Activated CD8-positive, alpha-beta T cell treated with anti-CD3 and anti-CD28 coated beads for 36 hours (primary cell): ENCODE measurements at places on chromosomes 11 and 22. TPM values are rescaled to one million over a fixed set of nuclear protein-coding genes. Genes with fewer than 3 reads are reported as not detected.
A peak's percentile ranks its signal among the peaks of the same experiment; 100 is the strongest.

GGT5 gene
- not detected for total RNA-seq

VPREB3 gene
- total RNA-seq: not detected

HPS5 gene
- total RNA-seq: 16.0 TPM

OR2AG1 gene
- total RNA-seq: not detected

KIRREL3 gene
- not detected for total RNA-seq

RTN4RL2 gene
- total RNA-seq: 0.23 TPM

DNA sequence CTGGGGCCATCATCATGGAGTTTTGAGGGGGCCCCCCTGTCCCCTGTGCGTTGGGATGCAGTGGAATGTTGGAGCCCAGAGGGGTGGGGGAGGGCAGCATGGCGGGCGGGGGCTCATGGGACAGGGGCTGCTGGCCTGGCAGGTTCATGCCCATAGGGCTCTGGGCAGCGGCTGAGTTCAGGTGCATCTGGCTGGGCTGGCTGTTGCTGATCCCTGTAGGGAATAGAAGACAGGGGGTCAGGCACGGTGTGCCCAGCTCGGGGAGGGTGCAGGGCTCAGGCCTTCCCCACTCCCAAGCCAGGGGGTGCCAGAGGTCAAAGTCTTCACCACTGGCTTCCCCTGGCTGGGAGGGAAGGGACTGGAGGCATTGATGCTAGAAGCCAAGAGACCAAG, 15.6 kb downstream of the CXCR5 start:
- no peak overlapping the region for H3K27ac ChIP-seq
- no peak overlapping the region for H3K4me3 ChIP-seq
- H3K27me3 ChIP-seq: no peaks in the 10 kb centered on the region
- H3K4me1 ChIP-seq: peaks cover 46% of the 10 kb centered on the region
- H3K36me3 ChIP-seq: peaks cover 19% of the 10 kb centered on the region
- no peak for DNase-seq

DNA sequence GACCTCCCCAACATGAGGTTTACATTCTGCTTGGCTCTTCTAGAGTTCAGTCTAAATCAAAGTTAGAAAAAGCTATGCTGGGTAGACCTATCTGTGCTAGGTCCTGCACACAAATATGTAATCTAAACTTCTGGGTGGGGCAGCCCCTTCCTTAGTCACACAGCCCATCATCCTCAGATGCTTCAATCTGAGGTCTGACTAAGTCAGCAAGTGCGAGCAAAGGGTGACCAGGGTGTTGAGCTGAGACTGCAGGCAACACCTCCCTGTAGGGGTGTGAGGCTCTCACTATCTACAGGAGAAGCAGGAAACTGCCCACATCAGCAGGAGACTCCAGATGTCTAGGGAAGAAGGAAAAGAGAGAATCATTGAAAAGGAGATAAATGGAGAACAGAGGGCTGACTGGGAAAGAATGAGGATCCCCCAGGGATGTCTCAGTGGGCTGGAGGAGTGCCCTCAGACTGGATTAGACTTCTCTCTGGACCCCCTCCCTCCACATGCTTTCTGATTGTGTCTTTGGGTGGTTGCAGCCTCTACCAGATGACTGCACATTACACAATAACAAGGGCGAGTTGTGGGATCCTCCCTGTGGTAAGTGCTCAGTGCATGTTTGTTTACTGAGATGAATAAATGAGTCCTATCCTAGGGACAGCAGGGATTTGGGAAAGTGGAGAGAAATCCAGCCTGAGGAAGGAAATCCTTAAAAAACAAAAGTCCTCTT, 266.2 kb upstream of the PLET1 start:
- H3K4me3 ChIP-seq: no peak overlapping the region
- no peaks in the 10 kb centered on the region for H3K36me3 ChIP-seq
- peak; percentile 37 for DNase-seq
- H3K4me1 ChIP-seq: peaks cover 3% of the 10 kb centered on the region

DNA sequence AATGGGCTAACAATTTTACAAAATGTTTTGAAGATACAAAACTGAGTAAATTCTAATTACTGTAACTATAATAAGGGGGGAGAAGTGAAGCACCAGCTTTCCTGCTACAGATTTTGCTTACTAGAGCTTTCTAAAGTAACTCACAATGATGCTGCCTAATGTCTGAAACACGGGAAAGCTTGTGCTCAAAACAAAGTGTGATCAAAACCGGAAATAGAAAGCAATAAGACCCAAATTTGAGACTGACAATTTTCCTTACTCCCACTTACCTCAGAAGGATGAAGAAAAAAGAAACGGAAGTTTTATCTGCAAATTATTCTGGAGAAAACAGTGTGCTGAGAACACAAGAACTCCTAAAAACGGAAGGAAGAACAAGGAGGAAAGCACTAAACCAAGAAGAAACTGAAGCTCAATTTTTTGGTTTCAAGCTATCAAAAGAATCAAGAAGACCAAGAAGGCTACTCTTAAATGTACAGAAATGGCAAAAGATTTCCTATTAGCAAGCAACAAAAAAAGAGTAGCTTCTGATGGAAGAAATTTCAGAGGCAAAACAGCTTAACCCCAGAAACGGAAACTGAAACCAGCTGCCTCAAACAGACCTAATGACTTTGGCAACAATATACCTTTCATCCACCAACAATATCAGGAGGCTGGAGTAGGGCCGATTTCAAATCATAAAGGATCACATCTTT, 33.4 kb downstream of the AMBRA1 start:
- DNase-seq: peak; percentile 43
- H3K36me3 ChIP-seq: peaks cover 1% of the 10 kb centered on the region
- peak overlapping the region; percentile 76 for H3K4me3 ChIP-seq
- peak overlapping the region; percentile 90 for H3K27ac ChIP-seq
- H3K4me1 ChIP-seq: peaks cover 62% of the 10 kb centered on the region

DNA sequence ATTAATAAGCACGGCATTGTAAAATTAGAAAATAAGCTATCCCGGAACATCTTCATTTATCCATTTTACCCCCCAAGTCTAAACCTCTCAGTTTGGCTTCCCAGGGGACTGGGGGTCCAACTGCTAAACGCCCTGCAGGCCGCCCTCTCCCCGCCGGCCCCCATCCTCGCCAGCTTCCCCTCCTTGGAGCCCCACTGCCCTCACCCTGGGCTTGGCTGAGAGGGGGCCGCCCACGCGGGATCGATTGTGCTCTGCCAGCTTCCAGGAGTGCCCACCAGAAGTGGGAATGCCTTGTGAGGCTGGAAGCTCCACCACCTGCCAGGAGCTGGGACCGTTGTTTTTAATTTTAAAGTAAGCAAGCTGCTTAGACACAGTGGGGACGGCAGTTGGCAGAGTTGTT, 353.5 kb downstream of the TBC1D22A start:
- DNase-seq: no peak
- peaks cover 5% of the 10 kb centered on the region for H3K36me3 ChIP-seq

GRCh38 chr11:94855666-94856065, 87.5 kb downstream of the AMOTL1 start:
- H3K27ac ChIP-seq: no peak overlapping the region
- no peaks in the 10 kb centered on the region for H3K27me3 ChIP-seq
- no peaks in the 10 kb centered on the region for H3K36me3 ChIP-seq
- no peak overlapping the region for H3K4me3 ChIP-seq

DNA sequence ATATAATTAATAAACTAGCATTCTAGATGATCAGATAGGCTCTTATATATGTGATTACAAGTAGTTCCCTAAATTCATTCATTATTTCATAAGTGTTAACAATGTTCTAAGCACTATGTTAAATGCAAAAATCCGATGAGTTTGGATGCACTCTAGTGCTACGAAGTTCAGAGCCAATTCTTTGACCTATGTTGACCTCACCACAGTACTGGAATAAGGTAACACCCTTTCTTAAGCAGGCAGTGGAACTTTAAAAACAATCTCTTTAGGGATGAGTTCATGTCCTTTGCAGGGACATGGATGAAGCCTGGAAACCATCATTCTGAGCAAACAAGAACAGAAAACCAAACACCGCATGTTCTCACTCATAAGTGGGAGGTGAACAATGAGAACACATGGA, 68.3 kb upstream of the UCP3 start:
- no peak overlapping the region for H3K4me3 ChIP-seq
- peaks cover 33% of the 10 kb centered on the region for H3K36me3 ChIP-seq
- no peak for DNase-seq
- no peaks in the 10 kb centered on the region for H3K4me1 ChIP-seq

DNA sequence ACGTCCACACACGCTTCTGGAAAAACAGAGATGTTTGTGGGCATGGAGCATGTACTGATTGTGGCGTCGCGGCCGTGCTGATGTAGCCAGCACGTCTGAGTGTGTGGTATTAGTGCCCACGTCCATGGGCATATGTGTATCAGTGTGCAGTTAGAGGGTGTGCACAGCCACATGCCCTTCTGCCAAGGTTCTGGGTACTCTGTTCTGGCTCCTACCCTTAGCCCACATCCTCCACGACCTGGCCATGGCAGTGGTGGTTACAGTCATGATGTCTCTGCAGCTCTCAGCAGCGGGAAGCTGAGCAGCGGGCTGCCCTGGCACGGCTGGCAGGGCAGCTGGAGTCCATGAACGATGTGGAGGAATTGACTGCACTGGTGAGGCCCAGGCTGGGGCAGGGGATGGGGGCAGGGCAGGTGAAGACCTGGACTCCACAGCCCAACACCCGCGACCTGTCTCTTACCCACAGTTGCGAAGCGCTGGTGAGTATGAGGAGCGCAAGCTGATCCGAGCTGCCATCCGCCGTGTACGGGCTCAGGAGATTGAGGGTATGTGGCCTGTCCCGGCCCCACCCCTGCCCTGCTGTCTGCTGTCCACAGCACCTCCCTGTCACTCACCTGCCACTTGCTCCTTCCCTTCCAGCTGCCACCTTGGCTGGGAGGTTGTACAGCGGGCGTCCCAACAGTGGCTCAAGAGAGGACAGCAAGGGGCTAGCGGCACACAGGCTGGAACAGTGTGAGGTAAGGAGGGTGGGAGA, 7.3 kb downstream of the SMTN start:
- peaks cover 4% of the 10 kb centered on the region for H3K4me1 ChIP-seq
- peaks cover 2% of the 10 kb centered on the region for H3K36me3 ChIP-seq
- H3K27ac ChIP-seq: no peak overlapping the region
- no peaks in the 10 kb centered on the region for H3K27me3 ChIP-seq

DNA sequence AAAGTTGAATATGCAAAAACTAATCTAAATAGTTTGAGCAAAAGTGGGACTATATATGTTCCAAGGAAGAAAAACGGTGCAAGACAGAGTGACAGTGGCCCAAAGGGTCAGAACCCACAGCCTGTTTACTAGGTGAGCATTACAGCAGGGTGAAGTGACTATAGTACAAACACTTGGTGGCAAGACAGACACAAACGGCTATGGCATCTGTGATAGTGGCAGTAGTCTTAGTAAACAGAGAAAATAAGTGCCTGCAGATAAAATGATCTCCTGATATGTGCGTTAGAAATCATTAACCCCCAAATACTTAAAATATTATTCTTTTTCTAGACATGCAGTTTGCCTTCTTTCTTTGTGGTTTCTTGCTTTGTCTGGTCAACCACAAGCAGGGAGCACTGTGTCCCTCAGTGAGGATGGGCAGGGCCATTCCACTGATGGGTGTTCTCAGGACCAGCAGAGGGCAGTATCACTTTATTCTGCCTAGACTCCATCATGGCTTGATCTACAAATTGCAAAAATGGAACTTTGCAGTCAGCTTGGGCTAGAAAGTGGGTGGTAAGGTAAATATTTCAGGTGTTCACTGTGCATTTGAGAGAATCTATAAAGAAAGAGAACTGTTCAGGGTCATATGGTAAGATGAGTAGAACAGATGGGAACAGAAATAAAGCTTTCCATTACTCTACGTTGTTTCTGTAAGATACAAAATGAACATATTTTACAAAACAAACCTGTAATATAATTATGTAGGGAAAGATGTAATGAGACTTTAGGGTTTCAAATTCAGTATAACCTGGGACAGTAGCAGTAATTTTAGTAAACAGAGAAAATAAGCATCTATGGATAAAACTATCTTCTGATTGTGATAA, 198.2 kb downstream of the SWAP70 start:
- H3K36me3 ChIP-seq: no peaks in the 10 kb centered on the region
- peak; percentile 70 for DNase-seq
- no peak overlapping the region for H3K4me3 ChIP-seq

GRCh38 chr11:128686745-128687177, 7.1 kb upstream of the FLI1 start:
- H3K27me3 ChIP-seq: peaks cover 37% of the 10 kb centered on the region
- H3K4me3 ChIP-seq: peak overlapping the region; percentile 74
- no peak overlapping the region for H3K27ac ChIP-seq

GRCh38 chr11:58958500-58958899, 19.2 kb downstream of the GLYATL1 start:
- H3K36me3 ChIP-seq: no peaks in the 10 kb centered on the region
- H3K4me3 ChIP-seq: no peak overlapping the region
- peak; percentile 66 for DNase-seq
- H3K4me1 ChIP-seq: peaks cover 3% of the 10 kb centered on the region

GRCh38 chr22:23825246-23825905, 13.4 kb downstream of the DERL3 start:
- DNase-seq: no peak
- no peaks in the 10 kb centered on the region for H3K27me3 ChIP-seq
- peak overlapping the region; percentile 79 for H3K27ac ChIP-seq
- no peak overlapping the region for H3K4me3 ChIP-seq

DNA sequence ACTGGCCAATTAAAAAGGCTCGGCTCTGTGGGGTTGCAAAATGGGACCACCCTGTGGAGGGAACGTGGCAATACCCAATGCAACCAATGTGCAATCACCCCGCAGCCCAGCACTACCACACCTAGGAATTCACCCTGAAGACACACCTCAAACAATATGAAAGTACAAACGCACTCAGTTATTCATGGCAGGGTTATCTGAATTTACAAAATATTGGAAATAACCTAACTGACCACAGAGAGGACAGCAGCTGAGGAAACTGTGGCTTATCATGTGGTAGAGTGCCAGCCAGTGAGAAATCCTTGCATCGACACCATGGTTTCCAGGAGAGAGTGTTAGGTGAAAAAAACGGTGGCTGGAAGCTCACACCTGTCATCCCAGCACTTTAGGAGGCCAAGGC, 18.7 kb downstream of the ALG12 start:
- no peak overlapping the region for H3K4me3 ChIP-seq
- no peak for DNase-seq
- H3K36me3 ChIP-seq: peaks cover 33% of the 10 kb centered on the region
- H3K27me3 ChIP-seq: no peaks in the 10 kb centered on the region

GRCh38 chr11:113579292-113579940, 104.2 kb upstream of the DRD2 start:
- no peaks in the 10 kb centered on the region for H3K4me1 ChIP-seq
- H3K27me3 ChIP-seq: peaks cover 18% of the 10 kb centered on the region
- H3K27ac ChIP-seq: no peak overlapping the region
- no peaks in the 10 kb centered on the region for H3K36me3 ChIP-seq
- DNase-seq: no peak

- H3K4me1 ChIP-seq: no peaks in the 10 kb centered on the region
- no peak overlapping the region for H3K4me3 ChIP-seq
- H3K27ac ChIP-seq: no peak overlapping the region
- H3K36me3 ChIP-seq: no peaks in the 10 kb centered on the region
These were observed 12.3 kb upstream of the ASPHD2 start for GRCh38 chr22:26416670-26417276.
